PC-9 (cell line): ENCODE measurements at places on chromosomes 6 and 20. TPM values are rescaled to one million over a fixed set of nuclear protein-coding genes. Genes with fewer than 3 reads are reported as not detected.

Gene VNN1
- total RNA-seq = 0.65 and 1.6 TPM in 2 replicates

DNA sequence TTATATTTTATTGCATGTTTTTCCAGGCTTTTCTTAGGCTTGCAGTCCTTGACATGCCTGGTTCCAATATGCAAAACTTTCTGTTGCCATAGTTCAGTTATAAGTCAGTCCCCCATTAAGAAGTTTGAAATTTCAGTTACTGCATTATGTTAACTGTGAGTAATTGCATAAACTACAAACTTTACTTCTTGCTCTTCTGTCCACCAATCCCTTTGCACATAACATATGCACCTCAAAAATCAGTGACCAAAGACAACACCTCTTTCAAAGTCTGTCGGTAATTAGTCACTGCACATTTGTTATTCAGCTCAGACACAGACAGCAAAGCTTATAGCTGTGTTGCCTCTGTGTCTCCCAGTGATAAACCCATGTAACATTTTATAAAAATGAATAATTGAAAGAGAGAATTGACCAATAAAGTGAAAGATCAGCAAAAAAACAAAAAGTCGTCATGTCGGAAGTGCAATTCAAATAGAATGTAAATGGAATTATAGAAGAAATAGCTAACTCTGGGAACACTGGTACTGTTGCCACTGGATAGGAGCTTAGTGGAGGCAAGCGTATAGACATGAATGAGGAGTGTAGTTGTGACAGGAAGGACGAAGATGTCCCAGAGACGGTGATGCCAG, 50.3 kb upstream of the BTBD3 start:
- no peak overlapping the region for H3K4me3 ChIP-seq
- H3K36me3 ChIP-seq = no peaks in the 10 kb centered on the region
- DNase-seq = no peak

GRCh38 chr20:47857569-47858464, 72.5 kb upstream of the SULF2 start:
- peak; percentile 76 for DNase-seq
- peak overlapping the region; percentile 99 for H3K27ac ChIP-seq
- H3K36me3 ChIP-seq = no peaks in the 10 kb centered on the region
- no peaks in the 10 kb centered on the region for H3K27me3 ChIP-seq
- peaks cover 56% of the 10 kb centered on the region for H3K4me1 ChIP-seq
- peak overlapping the region; percentile 46 for H3K4me3 ChIP-seq

GRCh38 chr20:13701486-13701885, 62.8 kb upstream of the TASP1 start:
- H3K4me1 ChIP-seq = no peaks in the 10 kb centered on the region
- H3K4me3 ChIP-seq = no peak overlapping the region
- H3K27ac ChIP-seq = no peak overlapping the region
- H3K36me3 ChIP-seq = no peaks in the 10 kb centered on the region
- DNase-seq = no peak

Gene C6orf118
- not detected in 2 replicates for total RNA-seq

Gene PSORS1C2
- not detected in 2 replicates for total RNA-seq

GRCh38 chr6:69813508-69813907, 16.7 kb upstream of the LMBRD1 start:
- H3K4me1 ChIP-seq = peaks cover 21% of the 10 kb centered on the region
- no peak overlapping the region for H3K27ac ChIP-seq
- DNase-seq = no peak
- no peaks in the 10 kb centered on the region for H3K36me3 ChIP-seq
- no peak overlapping the region for H3K4me3 ChIP-seq

DNA sequence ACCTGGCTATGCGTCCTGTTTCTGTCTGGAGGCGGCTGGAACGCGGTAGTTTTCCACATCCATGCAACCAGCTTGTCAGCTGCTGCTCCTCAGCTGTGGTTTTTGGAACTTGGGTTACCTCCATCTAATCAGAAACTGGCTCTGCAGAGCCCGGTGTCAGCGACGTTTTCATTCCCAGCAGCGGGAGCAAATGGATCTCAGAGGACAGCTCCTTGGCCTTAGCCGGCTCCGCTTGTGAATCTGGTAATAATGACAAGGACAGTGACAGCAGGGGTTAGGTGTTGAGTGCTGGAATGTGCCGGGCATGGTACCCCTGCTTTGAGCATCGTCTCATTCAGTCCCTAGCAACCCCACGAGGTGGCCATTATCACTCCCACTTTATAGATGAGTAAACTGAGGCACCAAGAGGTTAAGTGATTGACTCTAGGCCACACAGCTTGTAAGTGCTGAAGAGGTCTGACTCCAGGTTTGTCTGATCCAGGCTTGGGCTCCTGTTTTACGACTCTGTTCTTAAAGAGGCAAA, 1.3 kb downstream of the SLCO4A1 start:
- peaks cover 12% of the 10 kb centered on the region; the same call in 1 of the 2 replicates for H3K36me3 ChIP-seq
- peaks cover 49% of the 10 kb centered on the region for H3K4me1 ChIP-seq
- DNase-seq = no peak
- no peaks in the 10 kb centered on the region for H3K27me3 ChIP-seq

Gene ADGB
- not detected in 2 replicates for total RNA-seq

Gene CNBD2
- 6.2 and 7.3 TPM in 2 replicates for total RNA-seq
